ENCODE measurements at places on chromosomes 6 and 20.

DNA sequence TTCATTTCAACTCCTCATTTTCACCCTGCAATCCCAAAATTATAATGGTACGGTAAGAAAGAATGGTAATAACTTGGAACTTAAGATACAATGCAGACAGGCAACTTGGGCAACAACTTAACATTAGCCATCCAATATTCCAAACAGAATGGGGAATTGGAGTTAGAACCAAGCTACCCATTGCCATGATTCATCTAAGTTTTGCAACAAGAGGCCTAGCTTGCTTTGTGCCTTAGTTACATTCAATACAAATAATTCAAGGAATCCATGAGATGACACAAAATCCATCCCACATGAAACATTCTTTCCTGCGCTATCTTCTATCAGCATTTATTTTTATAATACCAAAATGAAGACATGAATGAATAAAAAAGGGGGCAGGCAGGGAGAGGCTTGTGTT, 28.4 kb downstream of the DCDC2 start:
- no peak for DNase-seq

GRCh38 chr6:120826253-120826652, 508.0 kb downstream of the TBC1D32 start:
- peak; percentile 6 for DNase-seq

DNA sequence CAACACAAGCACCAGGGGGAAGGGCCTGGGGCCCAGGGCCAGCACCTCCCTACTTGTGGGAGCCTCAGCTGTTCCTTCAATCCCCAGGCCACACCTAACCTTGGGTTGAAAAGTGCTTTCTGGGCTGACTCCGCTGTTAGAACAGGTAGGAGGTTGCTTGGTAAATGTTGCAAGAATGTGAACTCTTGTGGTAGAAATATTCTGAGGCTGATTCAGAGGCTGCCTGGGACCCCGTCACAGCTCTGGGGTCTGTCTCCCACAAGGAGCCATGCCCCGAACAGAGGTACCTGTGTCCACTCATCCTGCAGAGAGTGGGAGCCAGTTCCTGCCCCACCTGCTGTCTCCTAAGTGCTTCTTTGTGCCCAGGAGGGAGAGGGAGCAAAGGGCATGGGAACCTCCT, 14.4 kb upstream of the MAS1L start:
- no peak for DNase-seq

DNA sequence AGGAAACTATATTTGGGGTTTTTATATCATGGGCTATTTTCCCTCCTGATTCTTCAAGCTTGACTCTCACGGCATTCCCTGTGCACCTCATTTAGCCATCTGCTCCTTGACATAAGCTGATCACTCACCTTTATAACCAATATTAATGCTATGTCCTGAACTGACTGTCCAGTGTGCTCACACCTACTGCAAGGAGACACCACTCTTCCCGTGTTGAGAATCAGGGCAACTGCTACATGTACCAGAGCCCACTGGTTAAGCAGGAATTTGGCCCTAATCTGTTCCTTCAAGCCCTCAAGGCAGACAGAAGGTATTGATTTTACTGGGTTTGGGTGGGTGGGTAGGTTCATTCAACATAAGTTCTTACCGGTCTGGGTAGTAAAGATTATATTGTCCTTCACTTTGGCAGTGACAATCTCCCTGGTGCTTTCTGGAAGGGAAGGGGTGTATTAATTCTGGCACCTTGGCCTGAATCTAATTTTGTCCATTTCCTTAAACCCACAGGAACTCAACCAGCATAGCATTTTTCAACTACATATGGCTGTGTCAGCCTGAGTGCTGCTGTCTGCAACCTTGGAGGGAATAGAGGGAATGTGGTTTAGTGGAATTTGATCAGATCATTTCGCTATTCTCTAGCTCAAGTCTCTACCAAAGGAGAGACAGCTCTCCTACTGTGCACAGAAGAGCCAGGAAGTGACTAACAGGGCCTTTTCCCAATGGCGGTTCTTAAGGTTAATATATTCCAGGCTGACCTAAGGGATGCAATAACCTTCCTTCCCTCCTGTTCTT, 293.2 kb downstream of the BTBD9 start:
- no peak for DNase-seq

DNA sequence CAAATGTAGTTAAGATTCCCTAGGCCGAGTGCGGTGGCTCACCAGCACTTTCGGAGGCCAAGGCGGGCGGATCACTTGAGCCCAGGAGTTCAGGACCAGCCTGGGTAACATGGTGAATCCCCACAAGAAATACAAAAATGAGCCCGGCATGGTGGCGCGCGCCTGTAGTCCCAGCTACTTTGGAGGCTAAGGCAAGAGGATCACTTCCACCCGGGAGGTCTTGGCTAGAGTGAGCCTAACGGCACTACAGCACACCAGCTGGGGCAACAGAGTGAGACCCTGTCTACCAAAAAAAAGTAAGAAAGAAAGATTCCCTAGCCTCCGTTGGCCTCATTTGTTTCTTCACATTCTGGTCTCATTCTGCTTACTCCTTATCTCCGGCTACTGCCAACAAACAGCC, 1.2 kb downstream of the ESF1 start:
- no peak for DNase-seq

DNA sequence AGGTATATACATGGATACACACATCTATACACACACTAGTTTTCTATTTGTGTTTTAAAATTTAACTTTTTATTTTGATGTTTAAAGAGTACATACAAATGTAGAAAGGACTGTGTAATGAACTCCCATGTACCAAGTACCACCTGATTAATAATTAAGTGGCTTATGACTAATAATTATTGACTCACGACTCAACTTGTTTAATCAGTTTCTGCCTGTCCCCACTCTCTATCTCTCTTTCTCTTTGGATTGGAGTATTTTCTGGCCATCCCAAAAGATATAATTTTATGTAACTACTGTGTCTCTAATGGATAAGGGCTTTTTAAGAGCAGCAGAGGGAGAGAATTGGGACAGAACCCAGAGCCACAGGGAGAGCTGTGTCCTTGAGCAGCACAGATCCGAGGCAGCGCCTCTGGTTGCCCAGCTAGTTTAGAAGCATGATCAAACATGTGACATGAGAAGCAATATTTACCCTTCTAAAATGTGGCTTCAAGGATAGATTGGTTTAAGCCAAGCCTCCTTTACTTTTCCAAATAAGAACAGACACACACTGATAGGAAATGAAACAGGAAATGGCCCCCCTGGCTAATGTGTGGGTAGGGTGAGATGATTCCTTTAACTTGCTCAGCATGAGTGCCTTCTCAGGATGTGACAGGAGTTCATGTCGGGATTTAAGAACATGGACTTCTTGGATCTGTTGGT, 81.0 kb downstream of the ERMARD start:
- no peak for DNase-seq

DNA sequence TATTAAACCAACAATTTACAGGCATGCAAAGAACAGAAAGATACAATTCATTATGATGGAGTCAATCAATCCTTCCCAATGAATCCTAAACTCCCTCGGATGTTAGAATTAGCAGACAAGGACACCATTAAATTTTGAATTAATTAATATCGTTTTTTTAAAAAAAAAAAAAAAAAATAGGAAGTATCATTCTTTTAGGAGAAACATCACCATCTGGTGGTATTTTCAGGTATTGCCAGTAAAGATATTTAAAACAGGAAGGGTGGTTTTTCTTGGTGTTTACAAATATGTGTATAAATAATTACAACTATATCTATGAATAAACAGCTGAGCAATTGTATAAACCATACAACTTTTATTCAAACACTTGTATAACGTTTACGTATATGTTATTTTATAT, 564.4 kb downstream of the HAO1 start:
- DNase-seq: no peak

DNA sequence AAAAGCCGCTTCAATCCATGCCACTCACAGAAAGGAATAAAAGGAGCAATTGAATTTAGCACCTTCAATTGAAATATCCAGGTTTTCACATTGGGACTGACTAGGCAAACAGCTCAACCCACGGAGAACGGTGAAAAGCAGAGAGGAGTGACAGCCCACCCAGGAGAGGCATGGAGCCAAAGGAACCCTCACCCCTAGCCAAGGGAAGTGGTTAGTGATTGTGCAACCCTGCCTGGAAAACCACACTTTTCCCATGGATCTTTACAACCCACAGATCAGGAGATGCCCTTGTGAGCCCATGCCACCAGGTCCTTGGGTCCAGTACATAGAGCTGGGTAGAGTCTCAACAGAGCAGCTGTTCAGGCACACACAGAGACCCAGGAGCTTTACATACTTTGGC, 911.8 kb downstream of the EPHA7 start:
- DNase-seq: no peak

DNA sequence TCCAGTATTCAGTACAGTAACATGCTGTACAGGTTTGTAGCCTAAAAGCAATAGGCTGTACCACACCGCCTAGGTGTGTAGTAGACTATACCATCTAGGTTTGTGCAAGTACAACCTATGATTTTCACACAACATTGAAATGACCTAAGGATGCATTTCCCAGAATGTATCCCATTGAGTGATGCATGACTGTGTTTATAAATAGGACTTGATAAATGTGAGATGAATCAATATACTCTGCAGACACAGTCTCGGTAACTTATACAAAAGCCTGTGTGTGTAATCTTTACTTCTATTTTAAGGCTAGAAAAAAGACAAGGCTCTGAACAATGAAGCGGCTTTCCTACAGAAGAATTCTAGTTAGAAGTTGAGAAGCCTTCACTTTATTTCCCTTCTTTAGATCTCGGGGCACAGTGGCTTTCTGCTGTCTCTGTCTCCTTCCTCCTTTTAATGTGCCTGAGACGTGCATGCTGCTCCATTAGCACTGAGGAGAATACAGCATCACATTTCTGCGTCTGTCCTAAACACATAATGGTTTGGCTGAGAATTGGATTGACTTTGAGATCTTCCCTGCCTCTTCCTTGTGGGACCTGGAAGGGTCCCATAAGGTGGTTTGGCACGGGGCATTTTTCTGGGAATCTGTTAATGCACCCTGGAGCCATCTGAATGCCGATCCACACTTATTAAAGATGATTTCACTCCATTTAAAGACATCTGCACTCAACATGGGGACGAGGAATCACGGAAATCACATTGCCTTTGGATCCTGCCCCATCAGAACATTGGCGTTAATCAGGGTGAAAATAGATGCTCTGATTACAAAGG, 112.5 kb downstream of the SCML4 start:
- DNase-seq: peak; percentile 35

DNA sequence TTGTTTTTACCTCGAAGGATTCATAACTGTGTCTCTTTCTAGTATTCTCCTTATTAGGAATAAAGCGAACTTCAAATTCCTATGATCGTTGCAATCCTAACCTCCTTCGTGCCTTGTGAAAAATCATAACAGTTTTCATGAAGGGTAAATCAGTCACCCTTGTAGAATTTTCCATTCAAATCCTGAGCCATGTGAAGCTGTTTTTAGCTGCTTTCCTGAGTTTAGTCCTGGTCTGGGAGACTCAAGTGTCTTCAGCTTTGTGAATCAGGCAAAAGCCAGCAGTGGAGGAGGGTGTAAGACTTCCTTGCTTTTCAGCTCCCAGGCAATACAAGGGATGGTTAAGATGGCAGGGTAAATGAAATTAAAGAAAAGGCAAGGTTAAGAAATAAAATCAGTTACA, 24.3 kb downstream of the GCNT2 start:
- DNase-seq: no peak

- no peak for DNase-seq
Measured at GRCh38 chr6:155544677-155545076, 89.0 kb upstream of the NOX3 start.

DNA sequence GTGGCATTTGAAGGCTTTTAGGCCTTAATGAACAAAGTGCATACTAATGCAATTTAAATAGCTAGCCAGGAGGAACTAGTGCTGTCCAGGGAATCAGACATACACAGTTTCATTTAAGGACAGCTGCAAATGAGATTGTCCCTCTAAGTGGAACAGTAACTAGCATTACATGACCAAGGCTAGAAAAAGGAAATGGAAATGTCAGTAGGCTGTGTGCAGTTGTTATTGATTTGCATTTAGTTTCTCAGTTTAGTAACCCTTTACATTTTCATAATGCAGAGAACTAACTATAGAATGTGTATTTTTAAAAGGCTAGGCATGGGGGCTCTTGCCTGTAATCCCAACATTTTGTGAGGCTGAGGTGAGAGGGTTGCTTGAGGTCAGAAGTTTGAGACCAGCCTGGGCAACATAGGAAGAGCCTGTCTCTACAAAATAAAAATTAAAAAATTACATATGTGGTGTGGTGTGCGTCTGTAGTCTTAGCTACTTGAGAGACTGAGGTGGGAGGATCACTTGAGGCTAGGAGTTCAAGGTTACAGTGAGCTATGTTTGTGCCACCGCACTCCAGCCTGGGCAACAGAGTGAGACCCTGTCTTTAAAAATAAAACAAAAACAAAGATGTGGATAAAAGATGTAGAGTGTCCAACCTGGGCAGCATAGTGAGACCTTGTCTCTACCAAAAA, 468.0 kb downstream of the UTRN start:
- DNase-seq: no peak

DNA sequence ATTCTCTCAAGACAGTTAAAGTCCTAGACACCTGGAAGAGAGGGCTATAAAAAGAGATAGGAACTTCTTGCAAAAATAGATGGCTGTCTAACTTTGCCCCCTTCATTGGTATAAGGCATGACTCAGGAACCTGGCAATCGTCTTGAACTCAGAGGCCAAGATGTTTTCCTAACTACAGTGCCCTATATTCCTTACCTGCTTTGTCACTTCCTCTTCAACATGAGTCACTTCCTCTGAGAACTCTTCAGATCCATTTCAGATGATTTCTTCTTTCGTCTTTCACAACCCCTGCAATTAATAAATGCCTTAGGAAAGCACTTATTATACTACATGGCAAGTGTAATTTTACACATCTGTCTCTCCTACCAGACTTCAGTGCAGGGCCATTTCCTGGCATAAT, 83.5 kb downstream of the HAO1 start:
- no peak for DNase-seq

DNA sequence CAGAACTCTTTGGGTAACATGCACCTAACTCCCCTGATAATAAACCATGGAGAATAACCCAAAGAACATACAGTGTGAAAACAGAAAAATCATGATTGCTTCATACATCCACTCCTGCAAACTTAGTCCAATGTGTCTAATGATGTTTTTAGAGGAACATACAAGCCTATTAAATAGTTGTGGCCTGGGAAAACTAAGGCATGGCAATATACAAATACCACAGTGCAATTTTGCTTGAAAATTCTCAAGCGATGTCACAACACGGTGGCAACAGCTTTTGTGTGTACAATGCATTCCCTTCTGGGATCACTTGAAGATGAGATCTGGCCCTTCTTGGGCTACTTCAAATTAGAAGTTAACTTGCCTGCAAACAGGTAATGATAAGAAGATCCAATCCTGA, 16.7 kb downstream of the MAP3K5 start:
- DNase-seq: no peak

- DNase-seq: peak; percentile 3
Measured at GRCh38 chr6:11043378-11043960, 636 bp downstream of the ELOVL2 start.

DNA sequence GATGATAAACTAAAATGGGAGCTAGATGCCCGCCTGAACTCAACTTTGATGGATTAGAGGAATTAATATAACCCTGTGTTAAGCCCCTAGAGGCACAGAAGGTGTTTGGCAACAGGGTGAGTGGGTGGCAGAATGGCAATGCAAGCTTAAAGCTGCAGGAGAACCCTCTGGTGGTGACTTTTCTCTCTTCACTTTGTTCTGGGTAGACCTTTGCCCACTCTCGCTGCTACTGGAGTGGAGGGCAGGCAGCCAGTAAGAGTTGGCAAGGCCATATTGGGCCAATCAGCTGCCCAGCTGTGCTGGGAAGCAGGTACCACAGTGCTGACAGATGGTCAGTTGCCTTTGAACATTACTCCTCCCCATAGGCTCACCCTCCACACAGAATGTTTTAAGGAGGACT, 468.2 kb downstream of the MMUT start:
- no peak for DNase-seq

- no peak for DNase-seq
Measured at GRCh38 chr6:45174045-45174444, 154.1 kb upstream of the RUNX2 start.
